ENCODE measurements at places on chromosomes 5 and 9.

DNA sequence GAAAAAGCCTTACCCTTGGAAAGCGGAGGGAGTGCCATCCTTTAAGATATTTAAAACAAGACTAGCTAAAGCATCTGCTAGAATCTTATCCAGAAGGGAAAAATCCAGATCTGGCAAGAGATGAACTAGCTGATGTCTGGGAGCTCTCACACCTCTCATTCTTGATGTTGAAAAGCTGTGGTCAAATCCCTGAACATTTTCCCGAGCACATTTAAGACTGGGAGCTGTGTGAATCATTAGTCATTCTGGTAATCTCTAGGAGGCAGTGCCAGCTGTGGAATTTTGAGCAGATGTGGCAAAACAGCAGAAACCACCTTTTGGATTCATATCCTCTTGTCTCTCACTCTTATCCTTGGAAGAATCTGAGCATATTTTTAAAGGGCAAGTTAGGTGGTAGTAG is 218.0 kb downstream of the MAN2A1 start:
- no peak for DNase-seq

- DNase-seq = no peak
These were observed 406.6 kb upstream of the TLE4 start for GRCh38 chr9:79165020-79165780.

- no peak for DNase-seq
These were observed 111.8 kb downstream of the EFNA5 start for GRCh38 chr5:107558823-107559375.

DNA sequence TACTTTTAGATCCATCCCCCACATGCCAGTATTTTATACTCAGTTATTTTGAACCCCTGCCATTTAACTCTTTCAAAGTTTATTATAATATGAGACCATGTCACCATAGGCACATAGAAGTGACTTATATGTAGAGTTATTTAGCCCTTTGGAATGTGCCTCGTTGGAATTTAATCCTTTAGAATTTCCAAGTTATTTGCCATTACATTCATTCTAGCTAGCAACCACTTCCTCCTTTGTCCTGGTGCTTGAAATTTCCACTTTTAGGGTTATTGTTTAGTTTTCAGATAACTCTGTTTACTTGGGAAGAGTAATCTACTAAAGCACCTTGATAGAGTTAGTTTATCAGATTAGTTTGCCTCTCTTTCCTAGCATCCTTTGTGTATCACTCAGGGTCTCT is 82.8 kb upstream of the TLE1 start:
- DNase-seq = no peak

All from stimulated activated CD4-positive, alpha-beta T cell treated with anti-CD3 and anti-CD28 coated beads, TNF-alpha, amount 100 ng/mL, for 1 hour (primary cell).